Gastroesophageal sphincter (tissue), 4 donors: ENCODE measurements at places on chromosomes 6 and 20.

- H3K4me1 ChIP-seq, result no peaks in the 10 kb centered on the region
- H3K36me3 ChIP-seq, result peaks cover 99% of the 10 kb centered on the region
- no peaks in the 10 kb centered on the region for H3K27me3 ChIP-seq
- H3K4me3 ChIP-seq, result no peak overlapping the region
- ATAC-seq, result no peak
Observed at GRCh38 chr6:89749918-89750317, 69.7 kb downstream of the MDN1 start.

GRCh38 chr6:35925961-35926360, 5.1 kb upstream of the SRPK1 start:
- no peaks in the 10 kb centered on the region for H3K4me1 ChIP-seq
- no peaks in the 10 kb centered on the region for H3K27me3 ChIP-seq
- no peaks in the 10 kb centered on the region for H3K36me3 ChIP-seq
- no peak overlapping the region for H3K4me3 ChIP-seq
- ATAC-seq, result no peak

- no peaks in the 10 kb centered on the region for H3K4me1 ChIP-seq
- H3K27ac ChIP-seq, result no peak overlapping the region
- H3K4me3 ChIP-seq, result no peak overlapping the region
- H3K36me3 ChIP-seq, result no peaks in the 10 kb centered on the region
Observed at GRCh38 chr6:27605401-27606342, 132.8 kb upstream of the ZNF184 start.

- no peaks in the 10 kb centered on the region for H3K27me3 ChIP-seq
- no peaks in the 10 kb centered on the region for H3K4me1 ChIP-seq
- no peaks in the 10 kb centered on the region for H3K36me3 ChIP-seq
Observed at GRCh38 chr6:150898399-150899170, 33.1 kb downstream of the MTHFD1L start.

GRCh38 chr20:58021481-58021880, 207.0 kb downstream of the ANKRD60 start:
- no peak overlapping the region for H3K27ac ChIP-seq
- peaks cover 32% of the 10 kb centered on the region for H3K4me1 ChIP-seq
- ATAC-seq, result peak; percentile 62

- ATAC-seq, result no peak
- no peaks in the 10 kb centered on the region for H3K27me3 ChIP-seq
- no peaks in the 10 kb centered on the region for H3K4me1 ChIP-seq
Observed at GRCh38 chr20:16124911-16125776, 448.1 kb downstream of the KIF16B start.

- H3K4me3 ChIP-seq, result no peak overlapping the region
- no peaks in the 10 kb centered on the region for H3K36me3 ChIP-seq
- H3K27me3 ChIP-seq, result no peaks in the 10 kb centered on the region
- H3K4me1 ChIP-seq, result no peaks in the 10 kb centered on the region
- H3K27ac ChIP-seq, result no peak overlapping the region
Observed at GRCh38 chr6:156121973-156122372, 655.2 kb upstream of the ARID1B start.

DNA sequence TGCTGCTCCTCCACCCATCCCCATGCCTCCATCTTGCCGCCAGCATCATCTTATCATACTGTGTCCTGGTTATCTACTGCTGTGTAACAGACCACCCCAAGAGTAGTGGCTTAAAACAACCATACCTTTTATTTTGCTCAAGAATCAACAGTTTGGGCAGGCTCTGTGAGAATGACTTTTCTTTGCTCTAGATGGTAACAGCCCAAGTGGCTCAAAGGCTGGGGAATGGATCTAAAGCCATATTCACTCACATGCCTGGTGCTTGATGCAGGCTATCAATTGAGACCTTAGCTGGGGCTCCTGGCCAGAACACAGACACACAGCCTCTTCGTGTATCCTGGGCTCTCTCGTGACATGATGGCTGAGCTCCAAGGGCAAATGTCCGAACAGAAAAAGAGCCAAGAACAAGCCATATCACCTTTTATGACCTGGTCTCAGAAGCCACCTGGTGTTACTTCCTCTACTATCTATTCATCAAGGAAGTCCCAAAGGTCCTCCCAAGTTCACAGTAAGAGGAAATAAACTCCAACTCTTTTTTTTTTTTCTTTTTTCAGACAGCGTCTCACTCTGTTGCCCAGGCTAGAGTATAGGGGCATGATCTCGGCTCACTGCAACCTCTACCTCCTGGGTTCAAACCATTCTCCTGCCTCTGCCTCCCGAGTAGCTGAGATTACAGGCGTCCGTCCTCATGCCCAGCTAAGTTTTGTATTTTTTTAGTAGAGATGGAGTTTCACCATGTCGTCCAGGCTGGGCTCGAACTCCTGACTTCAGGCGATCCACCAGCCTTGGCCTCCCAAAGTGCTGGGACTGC, 159.3 kb upstream of the JARID2 start:
- no peak overlapping the region for H3K27ac ChIP-seq
- H3K27me3 ChIP-seq, result no peaks in the 10 kb centered on the region
- no peak overlapping the region for H3K4me3 ChIP-seq
- H3K36me3 ChIP-seq, result no peaks in the 10 kb centered on the region
- H3K4me1 ChIP-seq, result no peaks in the 10 kb centered on the region
- ATAC-seq, result no peak

DNA sequence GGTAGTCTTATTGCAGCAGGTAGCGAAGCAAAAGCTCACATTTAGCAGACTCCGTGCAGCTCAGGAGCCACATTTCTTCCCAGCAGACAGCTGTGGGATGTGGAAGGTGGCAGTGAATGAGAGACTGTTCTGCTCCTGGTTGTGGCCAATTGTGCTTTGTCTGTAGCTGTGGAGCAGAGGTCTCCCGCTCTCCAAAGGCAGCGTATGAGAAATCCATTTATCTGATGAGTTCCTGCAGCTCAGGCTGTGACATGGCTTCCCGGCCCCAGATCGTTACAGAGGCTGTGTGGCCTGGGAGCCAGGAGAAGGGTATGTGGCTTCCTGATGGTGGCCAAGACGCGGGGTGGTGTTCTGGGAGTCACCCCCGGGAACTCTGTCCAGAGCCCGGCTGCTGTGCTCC, 64.5 kb upstream of the KIF16B start:
- H3K4me1 ChIP-seq, result no peaks in the 10 kb centered on the region
- no peaks in the 10 kb centered on the region for H3K36me3 ChIP-seq
- ATAC-seq, result no peak
- no peak overlapping the region for H3K27ac ChIP-seq

DNA sequence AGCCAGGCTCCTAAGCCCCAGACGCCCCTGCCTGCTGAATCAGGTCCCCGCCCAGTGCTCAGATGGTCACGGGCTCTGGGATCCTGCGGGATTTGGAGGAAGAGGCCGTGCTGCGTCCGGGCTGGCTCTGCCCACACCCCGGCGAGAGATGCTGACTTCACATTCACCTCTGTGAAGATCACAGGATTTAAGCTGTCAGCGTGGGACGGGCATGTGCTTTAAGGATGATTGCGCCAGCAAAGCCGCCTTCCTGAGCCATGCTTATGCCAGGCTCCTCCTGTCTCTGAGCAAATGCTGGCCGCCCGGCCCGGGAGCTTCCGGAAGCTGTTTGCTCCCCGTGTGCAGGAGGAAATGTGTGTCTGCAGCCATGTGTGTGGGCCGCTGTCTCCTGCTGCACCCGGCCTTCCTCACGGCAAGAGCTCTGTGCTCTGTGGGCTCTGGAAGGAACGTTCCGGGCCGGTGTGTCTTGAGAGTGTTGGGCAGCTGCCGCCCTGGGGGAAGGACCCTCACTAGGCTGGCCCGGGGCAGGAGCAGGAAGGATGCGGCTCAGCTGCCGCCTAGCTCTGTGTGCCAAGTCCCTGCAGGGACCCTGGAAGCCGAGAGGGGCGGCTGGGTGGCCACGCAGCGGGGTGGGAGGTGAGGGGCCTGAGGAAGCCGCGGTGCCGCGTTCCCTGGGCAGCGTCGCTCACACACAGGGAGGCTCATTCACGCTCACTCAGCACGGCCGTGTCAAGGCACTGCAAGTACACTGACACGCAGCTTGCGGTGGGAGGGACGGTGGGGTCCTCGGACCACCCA, 19.0 kb upstream of the BHLHE23 start:
- no peaks in the 10 kb centered on the region for H3K4me1 ChIP-seq
- no peak for ATAC-seq
- no peaks in the 10 kb centered on the region for H3K36me3 ChIP-seq
- no peak overlapping the region for H3K27ac ChIP-seq
- no peak overlapping the region for H3K4me3 ChIP-seq

GRCh38 chr6:129853996-129854711, 7.0 kb downstream of the TMEM244 start:
- no peaks in the 10 kb centered on the region for H3K27me3 ChIP-seq
- H3K36me3 ChIP-seq, result no peaks in the 10 kb centered on the region
- no peaks in the 10 kb centered on the region for H3K4me1 ChIP-seq
- ATAC-seq, result no peak

DNA sequence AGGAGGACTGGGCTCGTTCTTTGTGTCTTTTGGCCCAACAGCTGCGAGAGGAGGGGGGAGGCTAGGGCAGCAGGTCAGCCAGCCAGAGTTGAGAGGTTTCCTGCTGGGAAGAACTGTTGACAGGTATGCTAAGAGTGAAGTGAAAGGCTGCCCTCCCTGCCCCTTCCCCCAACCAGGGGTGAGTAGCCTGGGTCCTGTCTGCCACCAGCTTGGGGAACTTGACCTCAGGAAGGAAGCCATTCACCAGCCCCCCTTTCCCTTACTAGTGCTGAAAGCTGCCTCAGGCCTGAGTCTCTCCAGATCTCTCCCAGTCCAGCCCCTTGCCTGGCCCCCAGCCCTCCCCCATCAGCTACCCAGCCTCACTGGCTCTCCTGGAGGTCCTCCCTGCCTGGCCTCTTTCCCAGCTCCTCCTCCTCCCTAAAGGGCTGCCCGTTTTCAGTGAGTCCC, 20.7 kb upstream of the ZNF76 start:
- peaks cover 7% of the 10 kb centered on the region for H3K4me1 ChIP-seq
- H3K4me3 ChIP-seq, result no peak overlapping the region
- peak; percentile 43 for ATAC-seq
- no peaks in the 10 kb centered on the region for H3K27me3 ChIP-seq
- H3K27ac ChIP-seq, result peak overlapping the region; percentile 43

GRCh38 chr6:161111261-161111660, 119.7 kb downstream of the MAP3K4 start:
- H3K27ac ChIP-seq, result no peak overlapping the region
- no peaks in the 10 kb centered on the region for H3K4me1 ChIP-seq
- peaks cover 100% of the 10 kb centered on the region for H3K36me3 ChIP-seq
- H3K4me3 ChIP-seq, result no peak overlapping the region
- no peak for ATAC-seq
- H3K27me3 ChIP-seq, result no peaks in the 10 kb centered on the region

DNA sequence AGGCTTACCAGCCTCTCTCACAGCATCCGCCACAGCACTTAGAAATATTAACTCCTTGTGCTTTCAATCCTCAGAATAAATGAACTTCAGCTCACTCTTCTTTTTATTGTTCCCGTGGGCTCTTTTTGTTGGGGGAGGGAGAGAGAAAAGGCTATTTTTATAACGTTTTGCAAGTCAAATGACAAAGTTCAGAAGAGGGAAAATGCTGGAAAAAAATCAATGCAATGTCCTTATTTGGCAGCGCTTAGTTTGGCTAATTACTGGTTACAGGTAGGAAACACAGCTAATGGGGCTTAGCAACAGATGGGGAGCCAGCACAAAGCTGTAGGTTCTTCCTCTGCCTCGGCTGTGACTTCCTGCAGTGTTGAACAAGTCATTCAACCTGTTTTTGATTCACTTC, 1067.0 kb upstream of the MAP3K7 start:
- H3K4me1 ChIP-seq, result no peaks in the 10 kb centered on the region
- no peak overlapping the region for H3K4me3 ChIP-seq
- H3K36me3 ChIP-seq, result no peaks in the 10 kb centered on the region
- no peak overlapping the region for H3K27ac ChIP-seq
- no peak for ATAC-seq

DNA sequence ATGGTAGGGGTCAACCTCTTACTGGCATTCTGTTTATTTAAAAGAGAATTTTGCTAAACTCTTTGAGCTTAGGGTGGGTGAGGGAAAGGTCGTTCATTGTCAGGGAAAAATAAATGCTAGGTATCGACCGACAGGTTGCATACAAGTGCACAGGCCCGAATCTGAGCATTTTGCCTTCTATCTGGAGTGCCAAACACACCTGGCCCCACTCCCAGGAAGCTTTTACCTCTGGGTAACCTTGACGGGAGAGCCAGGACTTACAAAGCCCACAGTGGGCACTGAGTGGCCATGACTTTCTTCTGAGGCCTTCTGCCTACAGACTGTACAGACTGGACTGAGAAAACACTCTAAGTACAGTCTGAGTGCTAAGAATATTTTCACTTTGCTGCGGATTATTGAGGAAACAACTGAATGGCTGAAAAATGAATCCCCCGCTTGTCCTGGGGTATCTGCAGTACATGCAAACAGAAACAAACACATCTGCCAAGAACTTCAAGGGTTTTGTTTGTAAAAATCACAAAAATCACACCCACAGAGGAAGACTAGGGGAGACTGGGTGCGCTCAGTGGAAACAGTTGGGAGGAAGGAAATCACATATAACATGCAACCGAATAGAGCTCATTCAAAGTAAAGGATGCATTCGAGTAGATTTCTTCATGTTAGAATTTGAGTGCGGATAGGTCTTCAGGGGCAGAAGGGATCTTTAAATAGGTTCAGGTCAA, 152.8 kb downstream of the NFATC2 start:
- H3K27me3 ChIP-seq, result no peaks in the 10 kb centered on the region
- no peak overlapping the region for H3K4me3 ChIP-seq
- no peaks in the 10 kb centered on the region for H3K4me1 ChIP-seq
- ATAC-seq, result no peak
- no peak overlapping the region for H3K27ac ChIP-seq

DNA sequence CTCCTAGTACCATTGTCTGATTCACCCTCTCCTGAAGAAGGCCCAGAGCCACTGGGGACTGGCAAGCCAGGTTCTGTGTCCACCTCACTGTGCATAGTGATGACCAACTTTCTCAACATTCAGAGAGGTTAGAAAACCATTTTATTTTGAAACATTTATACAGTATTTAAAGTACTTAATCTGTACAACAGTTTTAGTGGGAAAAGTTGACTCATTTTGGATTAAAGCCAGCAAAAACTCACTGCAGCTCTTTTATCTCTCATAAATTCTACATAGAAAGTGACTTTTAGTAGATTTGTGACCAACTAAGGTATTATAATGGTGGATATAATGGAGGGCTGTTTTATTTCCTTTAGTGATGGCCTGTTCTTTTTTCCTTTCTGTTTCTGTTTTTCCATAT, 9.7 kb downstream of the TULP4 start:
- H3K36me3 ChIP-seq, result no peaks in the 10 kb centered on the region
- no peak overlapping the region for H3K4me3 ChIP-seq
- no peak overlapping the region for H3K27ac ChIP-seq
- ATAC-seq, result no peak

DNA sequence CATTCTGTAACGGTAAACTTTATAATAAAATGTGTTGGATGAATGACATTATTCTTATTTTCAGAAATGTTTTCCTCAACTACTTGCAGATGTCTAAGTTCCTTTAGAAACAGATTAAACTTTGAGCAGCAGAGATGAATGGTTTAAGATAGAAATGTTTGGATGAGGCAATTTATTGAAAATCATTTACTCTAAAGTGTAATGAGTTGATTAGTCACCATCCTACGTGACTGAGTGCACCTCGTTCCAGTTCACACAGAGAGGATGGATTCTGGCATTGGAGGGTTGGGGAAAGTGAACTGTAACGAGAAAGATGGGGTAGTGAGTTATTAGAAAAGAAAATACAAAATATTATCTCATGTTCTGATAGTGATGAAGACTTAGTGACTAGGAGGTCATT, 28.7 kb downstream of the SMPDL3A start:
- H3K4me1 ChIP-seq, result no peaks in the 10 kb centered on the region
- no peak for ATAC-seq
- no peaks in the 10 kb centered on the region for H3K27me3 ChIP-seq
- H3K4me3 ChIP-seq, result no peak overlapping the region
- H3K36me3 ChIP-seq, result no peaks in the 10 kb centered on the region

GRCh38 chr6:6742535-6742934, 154.0 kb downstream of the LY86 start:
- H3K36me3 ChIP-seq, result no peaks in the 10 kb centered on the region
- no peak for ATAC-seq
- no peak overlapping the region for H3K4me3 ChIP-seq
- H3K4me1 ChIP-seq, result no peaks in the 10 kb centered on the region
- H3K27ac ChIP-seq, result no peak overlapping the region
